Fibroblast of skin of scalp (primary cell): ENCODE measurements at places on chromosomes 2 and 18.

DNA sequence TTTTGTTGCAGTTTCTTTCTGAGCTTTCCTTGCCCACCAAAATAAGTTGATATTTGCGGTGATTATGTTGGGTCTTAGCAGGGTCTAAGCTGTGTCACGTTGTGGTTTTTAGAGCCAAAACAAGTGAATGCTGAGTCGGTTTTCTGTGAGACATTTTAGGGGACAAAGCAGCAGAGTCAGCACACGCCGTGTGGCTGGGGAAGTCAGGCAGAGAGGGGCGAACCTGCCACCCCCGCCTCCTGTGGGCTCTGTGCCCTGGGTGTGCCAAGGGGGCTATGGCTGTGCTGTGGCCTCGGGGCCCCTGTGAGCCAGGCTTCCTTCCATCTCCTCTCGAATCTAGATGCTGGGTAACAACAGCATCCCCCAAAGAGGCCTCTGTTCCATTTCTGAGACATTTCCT, 30.8 kb upstream of the TMEM87B start:
- DNase-seq, result no peak

DNA sequence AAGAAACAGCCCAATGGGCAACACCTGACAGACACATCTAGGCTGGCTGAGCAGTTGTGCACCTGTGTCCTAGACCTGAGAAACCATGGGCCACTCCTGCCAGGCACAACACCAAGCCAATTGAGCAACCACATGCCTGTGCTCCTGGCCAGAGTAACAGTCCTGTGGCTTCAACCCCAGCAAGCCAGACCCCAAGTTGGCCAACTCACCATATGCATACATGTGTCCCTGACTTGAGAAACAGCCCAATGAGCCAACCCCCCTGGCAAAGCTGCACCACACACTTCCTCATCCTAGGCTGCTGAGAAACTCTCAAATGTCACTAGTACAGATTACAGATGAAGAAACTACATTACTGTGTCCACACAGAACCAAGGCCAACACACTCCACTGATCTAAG, 36.6 kb downstream of the USP34 start:
- DNase-seq, result no peak

- DNase-seq, result peak; percentile 79
Measured at GRCh38 chr2:7094231-7094741, 177.1 kb downstream of the RNF144A start.

GRCh38 chr18:57410749-57411148, 24.4 kb upstream of the ONECUT2 start:
- DNase-seq, result no peak

GRCh38 chr2:207219081-207219630, 53.4 kb upstream of the KLF7 start:
- DNase-seq, result no peak

- peak; percentile 82 for DNase-seq
Measured at GRCh38 chr2:186543561-186544131, 46.2 kb upstream of the ITGAV start.

- no peak for DNase-seq
Measured at GRCh38 chr2:47850198-47850597, 56.1 kb downstream of the FBXO11 start.

- DNase-seq, result no peak
Measured at GRCh38 chr2:174694920-174695319, 69.4 kb downstream of the CHRNA1 start.

DNA sequence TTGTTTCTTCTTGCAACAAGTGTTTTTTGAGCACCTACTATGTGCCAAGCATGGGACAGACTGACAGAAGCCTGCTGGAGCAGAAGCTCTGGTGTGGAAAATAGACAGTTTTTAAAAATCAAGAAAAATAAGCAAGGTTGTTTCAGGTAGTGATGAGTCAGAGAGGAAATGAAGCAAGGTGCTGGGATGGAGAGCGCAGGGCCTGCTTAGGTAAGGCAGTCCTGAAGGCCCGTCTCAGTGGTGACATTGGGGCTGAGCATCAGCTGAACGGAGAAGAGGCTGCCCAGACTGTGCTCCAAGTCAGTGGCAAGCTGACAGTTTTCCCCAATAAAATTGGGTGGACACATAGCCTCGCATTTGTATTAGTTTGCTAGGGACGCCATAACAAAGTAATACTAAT, 263.6 kb downstream of the SS18 start:
- no peak for DNase-seq

GRCh38 chr2:191569025-191569424, 108.9 kb upstream of the NABP1 start:
- no peak for DNase-seq

GRCh38 chr2:236052926-236053821, 115.0 kb downstream of the GBX2 start:
- DNase-seq, result no peak

GRCh38 chr18:74598350-74599001, 806 bp downstream of the ZNF407 start:
- peak; percentile 46 for DNase-seq

DNA sequence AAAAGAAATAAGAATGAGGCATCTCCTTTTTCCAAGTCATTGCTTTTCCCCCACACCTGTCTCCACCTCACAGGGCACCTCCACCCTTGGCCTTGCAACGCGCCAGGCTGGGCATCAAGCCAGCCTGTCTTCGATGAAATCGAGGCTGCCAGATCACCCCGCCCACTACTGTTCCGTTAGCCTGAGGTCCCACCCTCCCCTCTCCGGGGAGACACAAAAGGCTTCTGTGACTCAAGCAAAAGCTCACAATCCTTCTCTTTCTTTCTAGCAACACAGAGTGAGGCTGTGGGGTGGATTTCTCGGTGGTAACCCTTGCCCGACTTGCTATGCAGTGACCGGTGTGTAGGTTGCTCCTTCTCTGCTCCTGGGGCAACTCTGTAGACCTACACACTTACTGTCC, 9.9 kb downstream of the TNP1 start:
- no peak for DNase-seq

DNA sequence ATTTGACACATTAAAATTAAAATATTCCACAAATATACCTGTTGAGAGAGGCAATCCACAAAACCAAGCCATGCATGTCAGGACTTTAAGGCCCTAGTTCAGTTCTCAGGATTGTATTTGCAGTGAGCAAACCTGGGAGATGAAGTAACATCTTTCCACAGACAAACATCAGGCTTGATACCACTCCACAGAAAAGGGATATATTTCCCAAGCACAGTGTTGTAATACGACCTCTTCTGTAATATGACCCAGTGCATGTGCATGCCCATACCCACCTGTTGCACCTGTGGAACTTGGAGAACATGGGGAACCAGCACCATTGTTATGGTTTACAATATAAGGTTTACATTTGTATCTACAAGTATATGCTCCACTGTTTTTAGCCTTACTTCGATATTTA, 184.0 kb downstream of the PDE11A start:
- no peak for DNase-seq

- no peak for DNase-seq
Measured at GRCh38 chr2:168574856-168575630, 119.0 kb downstream of the CERS6 start.

DNA sequence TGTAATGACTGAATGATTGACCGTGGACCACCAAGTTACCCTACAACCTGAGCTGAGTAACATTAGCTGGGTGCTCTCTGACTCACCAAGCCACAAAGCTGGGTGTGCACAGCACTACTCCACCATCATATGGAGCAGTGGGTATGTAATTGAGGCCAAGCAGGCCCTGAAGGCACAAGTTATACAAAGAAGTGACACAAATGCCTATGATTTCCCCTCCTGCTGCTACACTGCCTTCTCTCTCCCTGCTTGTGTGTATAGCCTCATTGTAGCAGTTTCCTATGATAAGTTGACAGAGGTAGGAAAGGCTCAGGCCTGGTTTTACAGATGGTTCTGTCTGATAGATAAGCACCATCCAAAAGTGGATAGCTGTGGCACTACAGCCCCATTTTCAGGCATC, 1327.2 kb upstream of the DDX18 start:
- DNase-seq, result no peak

GRCh38 chr2:215392164-215392563, 43.7 kb downstream of the FN1 start:
- no peak for DNase-seq

DNA sequence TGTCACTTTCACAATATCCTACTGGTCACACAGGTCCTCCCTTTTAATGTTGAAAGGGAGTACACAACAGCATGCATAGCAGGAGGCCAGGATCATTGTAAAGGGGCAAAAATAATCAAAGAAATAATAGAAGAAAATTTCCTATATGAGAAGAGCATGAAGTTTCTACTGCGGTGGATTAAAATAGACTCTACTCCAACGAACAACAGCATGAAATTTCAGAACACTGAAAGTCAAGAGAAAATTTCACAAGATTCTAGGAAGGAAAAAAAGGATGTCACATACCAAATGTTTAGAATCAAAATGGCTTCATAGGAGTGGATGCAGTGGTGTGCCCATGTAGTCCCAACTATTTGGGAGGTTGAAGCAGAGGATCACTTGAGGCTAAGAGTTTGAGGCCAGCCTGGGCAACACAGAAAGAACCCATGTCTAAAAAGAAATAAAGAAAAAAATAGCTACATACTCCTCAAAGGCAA, 72.0 kb upstream of the EPAS1 start:
- DNase-seq, result no peak

GRCh38 chr2:102072741-102073140, 69.8 kb upstream of the IL1R1 start:
- DNase-seq, result no peak

DNA sequence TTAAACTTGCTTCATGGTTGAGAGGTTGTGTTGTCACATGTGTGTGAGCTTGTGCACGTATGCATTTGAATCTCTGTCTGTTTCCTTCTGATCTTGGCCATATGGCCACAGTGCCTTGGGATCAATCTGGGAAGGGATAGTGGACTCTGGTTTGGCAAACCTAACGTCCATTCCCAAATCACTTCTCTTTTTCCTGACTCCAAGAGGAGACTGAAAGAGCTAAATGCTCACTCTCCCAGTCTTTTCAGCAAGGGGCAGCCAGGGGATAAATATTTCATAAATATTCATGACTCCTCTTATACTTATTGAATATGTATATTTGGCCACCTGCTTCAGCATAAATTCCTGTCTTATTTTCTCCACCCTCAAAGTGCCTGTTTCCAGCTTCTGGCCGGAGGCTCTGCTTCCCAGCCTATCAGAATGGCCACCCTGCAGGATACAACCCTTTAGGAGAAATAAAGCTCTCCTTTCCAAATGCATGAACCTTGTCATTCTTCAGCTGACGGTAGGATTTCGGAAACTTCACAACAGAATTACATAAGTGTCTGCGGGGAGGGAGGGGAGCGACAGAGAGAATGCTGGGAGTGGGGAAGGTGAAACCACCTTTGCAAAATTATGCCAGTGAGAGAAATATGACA, 112.2 kb upstream of the COPS8 start:
- DNase-seq, result no peak

GRCh38 chr2:231919341-231920035, 6.7 kb downstream of the NPPC start:
- DNase-seq, result no peak

GRCh38 chr2:236982693-236983455, 102.8 kb upstream of the COPS8 start:
- DNase-seq, result no peak

GRCh38 chr18:3821524-3821923, 371.6 kb downstream of the TGIF1 start:
- no peak for DNase-seq

- peak; percentile 40 for DNase-seq
Measured at GRCh38 chr2:64141674-64142405, 2.4 kb downstream of the PELI1 start.
